Pancreas (tissue), 10 donors: ENCODE measurements at places on chromosomes 12 and 14. TPM values are rescaled to one million over a fixed set of nuclear protein-coding genes. Genes with fewer than 3 reads are reported as not detected.

Gene IFNG
- total RNA-seq: not detected

Gene CNTN1
- total RNA-seq: 2.7 TPM

Gene DENR
- total RNA-seq: 20.9 TPM

Gene NAV3
- total RNA-seq: 1.3 TPM

Gene DMAC2L
- 10.0 TPM for total RNA-seq

Gene OR6C65
- not detected for total RNA-seq

Gene CACNA2D4
- 1.0 TPM for total RNA-seq

Gene ARID4A
- total RNA-seq: 13.3 TPM

Gene CLEC2B
- total RNA-seq: 1.2 TPM

Gene TOMM20L
- total RNA-seq: 0.38 TPM

Gene SDR9C7
- total RNA-seq: not detected

- DNase-seq: no peak
Measured at GRCh38 chr12:52689936-52690335, 9.7 kb upstream of the KRT1 start.

DNA sequence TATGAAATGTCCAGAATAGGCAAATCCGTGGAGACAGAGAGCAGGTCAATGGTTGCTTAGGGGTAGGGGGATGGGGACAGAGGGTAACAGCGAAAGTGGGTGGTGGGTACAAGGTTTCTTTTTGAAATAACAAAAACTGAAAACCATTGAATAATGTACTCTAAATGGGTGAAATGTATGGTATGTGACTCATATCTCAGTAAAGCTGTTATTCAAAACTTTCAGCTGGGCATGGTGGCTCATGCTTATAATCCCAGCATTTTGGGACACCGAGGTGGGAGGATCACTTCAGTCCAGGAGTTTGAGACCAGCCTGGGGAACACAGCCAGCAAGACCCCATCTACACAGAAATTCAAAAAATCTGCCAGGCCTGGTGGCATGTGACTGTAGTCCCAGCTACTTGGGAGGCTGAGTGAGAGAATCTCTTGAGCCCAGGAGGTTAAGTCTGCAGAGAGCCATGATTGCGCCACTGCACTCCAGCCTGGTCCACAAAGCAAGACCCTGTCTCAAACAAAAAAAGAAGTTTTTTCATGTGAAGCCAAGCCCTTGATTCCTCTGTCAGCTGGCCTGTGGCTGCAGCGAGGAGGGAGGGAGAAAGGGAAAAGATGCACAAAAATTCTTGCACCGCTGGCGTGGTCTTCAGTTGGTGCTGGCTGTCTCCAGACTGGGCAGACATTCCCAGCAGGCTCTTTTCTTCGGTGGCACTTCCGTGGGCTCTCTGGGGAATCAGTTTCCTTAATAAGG is 248.2 kb downstream of the SLC41A2 start:
- DNase-seq: no peak

- DNase-seq: peak; percentile 48
Measured at GRCh38 chr12:109594556-109595317, 21.1 kb downstream of the MVK start.

DNA sequence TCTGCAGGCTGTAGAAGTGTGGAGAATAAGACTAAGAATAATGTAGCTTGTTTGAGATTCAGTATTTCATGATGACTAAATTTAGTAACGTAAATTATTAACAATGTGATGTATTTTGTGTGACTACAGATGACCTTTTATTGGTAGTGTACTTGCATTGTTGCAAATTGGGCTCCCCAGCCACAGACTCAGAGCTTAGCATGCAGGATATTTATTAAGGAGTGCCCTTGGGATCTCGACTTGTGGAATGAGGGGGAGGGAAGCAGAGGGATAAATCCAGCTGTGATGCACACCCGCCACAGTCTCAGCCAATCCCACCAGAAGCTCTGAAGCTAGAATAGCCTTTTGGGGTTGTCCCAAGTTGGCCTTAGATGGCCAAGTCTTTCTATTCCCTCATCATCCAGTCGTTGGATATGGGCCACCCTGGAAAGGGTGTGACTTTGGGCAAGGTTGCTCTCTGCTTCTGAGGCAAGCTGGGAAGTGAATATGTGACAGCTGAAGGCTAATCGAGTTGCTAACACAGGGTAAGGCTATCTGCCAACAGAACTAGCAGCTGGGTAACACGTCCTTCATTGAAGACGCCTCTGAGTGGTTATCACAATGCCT is 42.1 kb upstream of the USP44 start:
- peak; percentile 39 for DNase-seq

DNA sequence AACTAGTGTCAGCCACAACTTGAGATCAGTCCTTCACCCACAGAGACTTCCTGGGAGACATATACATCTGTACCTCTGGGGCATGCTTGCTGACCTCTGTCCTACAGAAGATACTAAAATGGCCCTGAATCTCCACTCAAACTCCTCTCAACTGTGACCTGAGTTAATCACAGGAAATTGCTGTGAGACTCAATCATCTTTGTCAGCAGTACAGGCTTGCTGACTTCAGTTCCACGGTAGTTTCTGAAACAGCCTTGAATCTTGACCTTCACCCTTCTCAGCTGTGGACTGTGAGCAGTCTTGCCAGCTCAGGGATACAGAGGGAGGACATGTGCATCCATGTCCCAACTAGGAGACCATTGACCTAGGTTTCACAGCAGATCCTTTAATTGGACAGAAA is 1.4 kb upstream of the KLRC1 start:
- DNase-seq: no peak

- no peak for DNase-seq
Measured at GRCh38 chr12:123916729-123917128, 55.9 kb downstream of the CCDC92 start.

GRCh38 chr14:64196814-64197411 is 97.3 kb downstream of the ESR2 start:
- DNase-seq: peak; percentile 54

GRCh38 chr14:91647856-91648255 is 84.0 kb downstream of the CATSPERB start:
- no peak for DNase-seq

DNA sequence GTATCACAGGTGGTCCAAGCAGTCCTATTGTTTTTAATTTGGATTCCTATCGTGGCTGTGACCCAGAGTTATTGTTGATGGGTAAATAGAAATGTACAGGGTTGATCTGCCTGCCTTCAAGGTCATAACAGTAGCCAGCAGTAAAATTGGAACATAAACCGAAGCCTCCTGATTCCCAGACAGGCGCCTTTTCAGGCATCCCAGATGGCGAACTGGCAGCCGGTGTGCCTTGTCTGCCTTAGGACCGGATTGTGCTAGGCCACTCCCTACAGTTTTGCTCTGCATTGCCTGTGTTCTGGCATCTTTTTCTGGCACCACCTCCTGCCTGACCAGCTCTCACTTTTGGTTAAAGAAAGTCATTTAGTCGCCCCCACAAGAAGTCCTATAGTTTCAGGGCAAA is 22.2 kb downstream of the TMEM117 start:
- no peak for DNase-seq

- DNase-seq: no peak
Measured at GRCh38 chr12:57216014-57216911, at the start of gene NXPH4. Gene NXPH4, plus strand, starts transcription at chr12:57216794. Its CDS starts 176 bp downstream, at chr12:57216970.

DNA sequence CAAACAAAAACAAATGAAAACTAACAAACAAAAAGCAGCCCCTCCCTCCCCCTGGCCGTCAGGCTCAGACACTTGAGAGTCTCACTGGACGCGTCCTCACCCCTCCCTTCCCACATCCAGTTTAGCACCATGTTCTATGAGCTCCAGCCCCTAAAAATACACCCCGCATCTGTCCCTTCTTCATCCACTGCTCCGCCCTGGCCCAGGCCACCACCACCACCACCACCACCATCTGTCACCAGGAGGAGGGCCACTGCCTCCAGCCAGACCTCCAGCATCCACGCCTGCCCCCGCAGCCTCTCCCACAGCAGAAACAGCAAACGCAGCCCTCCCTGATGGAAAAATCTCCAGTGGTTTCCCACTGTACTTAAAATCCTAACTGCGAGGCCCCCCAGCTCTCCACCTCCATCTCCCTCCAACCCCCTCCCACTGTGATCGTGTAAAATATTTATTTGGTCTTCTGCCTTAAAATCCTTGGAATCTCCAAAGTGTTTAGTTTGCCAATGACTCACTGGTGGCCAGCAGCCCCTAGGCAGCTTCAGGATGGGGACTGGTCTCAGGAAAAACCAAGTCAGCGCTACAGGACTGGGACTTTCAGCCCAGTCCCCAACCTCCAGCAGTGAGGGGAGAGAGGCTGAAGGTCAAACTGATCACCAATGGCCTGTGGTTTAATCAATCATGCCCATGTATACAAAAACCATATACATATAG is 95.1 kb downstream of the SCARB1 start:
- DNase-seq: no peak

GRCh38 chr12:570921-571794 is 92.1 kb downstream of the NINJ2 start:
- DNase-seq: no peak

- no peak for DNase-seq
Measured at GRCh38 chr14:20836668-20837338, 34.2 kb upstream of the RNASE1 start.

DNA sequence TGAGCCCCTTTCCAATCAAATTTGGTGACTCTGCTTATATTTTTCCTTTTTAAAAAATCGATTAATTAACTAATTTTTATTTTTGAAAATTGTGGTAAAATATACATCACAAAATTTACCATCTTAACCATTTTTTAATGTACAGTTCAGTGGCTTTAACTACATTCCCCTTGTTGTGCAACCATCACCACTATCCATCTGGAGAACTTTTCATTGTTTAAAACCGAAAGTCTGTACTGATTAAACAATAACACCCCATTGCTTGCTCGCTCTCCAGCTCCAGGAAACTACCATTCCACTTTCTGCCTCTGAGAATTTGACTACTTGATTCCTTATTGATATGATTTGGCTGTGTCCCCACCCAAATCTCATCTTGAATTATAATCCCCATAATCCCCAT is 283.4 kb downstream of the C12orf75 start:
- no peak for DNase-seq

GRCh38 chr12:32780071-32780470 is 24.4 kb upstream of the YARS2 start:
- no peak for DNase-seq

- DNase-seq: no peak
Measured at GRCh38 chr14:78968265-78968664, 798.1 kb downstream of the NRXN3 start.

DNA sequence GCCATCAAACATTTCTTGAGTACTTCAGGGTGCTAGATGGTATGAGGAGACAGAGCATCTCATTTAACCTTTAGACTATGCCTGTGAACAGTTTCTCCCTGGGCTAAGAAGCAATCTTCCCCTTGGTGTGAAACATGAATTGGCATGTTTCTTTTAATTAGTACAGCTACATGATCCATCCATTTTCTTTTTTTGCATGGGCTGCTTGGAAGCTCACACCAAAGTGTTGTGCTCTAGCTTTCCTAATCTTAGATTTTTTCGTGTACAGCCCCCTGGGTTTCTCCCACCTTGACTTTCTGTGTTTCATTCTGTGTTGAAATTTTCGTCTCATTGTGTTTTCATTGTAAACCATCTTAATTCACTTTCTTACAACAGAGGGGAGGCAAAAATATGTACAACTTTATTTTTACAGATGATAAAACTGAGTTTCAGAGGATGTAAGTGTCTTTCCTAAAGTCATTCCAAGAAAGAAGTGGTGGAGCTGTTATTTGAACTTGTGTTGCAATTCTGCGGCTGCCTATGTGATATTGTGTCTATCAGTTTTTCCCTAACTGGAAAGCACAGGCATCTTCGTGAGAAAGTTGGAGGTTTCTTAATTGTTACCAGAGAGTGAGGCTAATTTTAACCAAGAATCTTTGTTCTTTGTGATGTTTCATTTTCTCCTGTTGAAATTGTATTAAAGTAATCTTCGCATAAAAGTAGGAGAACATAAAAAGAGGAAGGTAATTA is 64.5 kb downstream of the DAAM1 start:
- no peak for DNase-seq

GRCh38 chr12:24681570-24681969 is 267.3 kb downstream of the BCAT1 start:
- no peak for DNase-seq
